ENCODE measurements at places on chromosomes 1 and 21.

- DNase-seq = no peak
Observed at GRCh38 chr1:232795497-232796053, 9.6 kb upstream of the MAP10 start.

DNA sequence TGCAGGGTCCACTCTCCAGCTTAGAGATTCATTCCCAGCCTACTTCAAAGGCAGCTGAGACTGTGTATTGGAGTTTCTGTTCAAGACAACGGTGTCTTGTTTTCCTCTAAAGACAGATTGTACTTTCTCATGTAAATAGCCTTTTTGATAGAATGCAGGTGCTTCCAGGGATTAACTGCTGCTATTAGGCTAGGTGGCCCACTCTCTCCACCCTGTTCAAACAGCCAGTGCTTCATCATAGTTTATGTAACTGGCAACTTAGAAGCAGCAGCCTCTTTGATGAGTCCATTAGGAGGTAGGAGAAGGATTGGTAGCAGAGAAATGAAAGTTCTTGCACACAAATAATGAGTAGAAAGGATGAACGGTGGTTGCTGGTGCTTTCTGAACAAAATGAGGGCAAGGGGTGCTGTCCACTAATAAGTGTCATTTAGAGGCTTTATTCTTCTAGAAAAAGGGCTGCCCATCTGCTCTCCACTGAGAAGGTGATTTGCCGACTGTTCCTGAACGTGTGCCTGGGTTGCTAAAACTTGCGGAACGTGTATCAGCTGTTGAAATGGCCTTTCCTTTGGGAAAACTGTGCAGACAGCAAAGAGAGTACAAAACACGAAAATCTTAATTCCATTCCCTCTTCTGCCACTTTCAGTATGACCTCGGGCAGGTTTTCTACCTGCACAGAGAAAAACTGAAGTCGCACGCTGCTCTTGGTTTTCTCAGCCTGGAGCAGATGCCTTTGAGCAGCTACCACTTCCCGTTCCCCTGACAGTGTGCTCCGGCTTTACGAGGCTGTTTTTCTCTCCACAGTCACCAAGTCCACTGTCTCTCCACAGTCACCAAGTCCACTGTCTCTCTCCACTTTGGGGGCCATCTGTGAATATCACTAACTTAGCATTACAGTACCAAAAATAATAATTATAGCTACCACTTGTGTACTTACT is 228.9 kb downstream of the KIF26B start:
- DNase-seq = no peak

DNA sequence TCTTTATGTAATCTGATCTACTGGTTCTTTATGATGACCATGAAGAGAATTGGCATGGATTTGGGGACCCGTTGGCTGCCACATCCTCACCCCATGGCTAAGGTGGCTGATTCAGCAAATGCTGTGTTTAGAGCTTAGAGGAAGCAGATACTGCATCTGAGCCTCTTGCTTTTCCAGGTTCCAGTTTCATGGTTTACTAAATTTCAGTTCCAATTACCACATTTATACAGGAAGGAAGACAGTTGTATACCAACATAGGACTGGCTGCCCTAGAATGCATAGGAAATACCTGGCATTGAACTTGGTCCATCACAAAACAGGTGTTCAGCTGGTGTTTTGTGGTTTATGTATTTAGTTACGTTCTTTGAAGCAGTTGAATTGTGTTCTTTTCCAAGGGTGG is 107.1 kb downstream of the ST3GAL3 start:
- no peak for DNase-seq

- no peak for DNase-seq
Observed at GRCh38 chr1:225410036-225410435, 17.8 kb downstream of the LBR start.

All from fibroblast of skin of left biceps (primary cell).